ENCODE measurements at places on chromosomes 6 and 20.

GRCh38 chr6:21115111-21115510 is 478.4 kb upstream of the SOX4 start:
- DNase-seq = no peak

GRCh38 chr6:81253821-81254220 is 498.7 kb downstream of the TENT5A start:
- no peak for DNase-seq

GRCh38 chr6:24867104-24867703 is 68.5 kb upstream of the ARMH2 start:
- no peak for DNase-seq

DNA sequence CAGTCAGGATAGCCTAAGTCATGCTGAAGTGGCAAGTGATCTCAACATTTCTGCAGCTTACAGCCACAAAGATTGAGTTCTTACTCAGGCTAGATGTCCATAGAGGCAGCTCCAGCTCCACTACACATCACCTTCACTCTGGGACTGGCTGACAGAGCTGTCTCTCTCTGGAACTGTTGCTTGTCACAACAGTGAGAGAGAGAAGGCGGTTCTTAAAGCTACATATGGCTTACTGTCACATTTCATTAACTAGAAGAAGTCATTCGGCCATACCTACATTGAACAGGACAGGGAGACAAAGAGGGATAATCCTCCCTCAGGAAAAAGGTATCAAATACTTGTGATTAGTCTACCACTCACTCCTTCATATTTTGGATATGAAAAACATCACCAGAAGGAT is 914.9 kb upstream of the FLRT3 start:
- DNase-seq = no peak

GRCh38 chr20:37347347-37347823 is 1.4 kb downstream of the SRC start:
- no peak for DNase-seq

- DNase-seq = no peak
Observed at GRCh38 chr6:15374119-15374518, 128.2 kb downstream of the JARID2 start.

GRCh38 chr6:42819803-42820511 is 38.1 kb downstream of the BICRAL start:
- peak; percentile 20 for DNase-seq

GRCh38 chr20:13017883-13018535 is 9.2 kb downstream of the SPTLC3 start:
- no peak for DNase-seq

DNA sequence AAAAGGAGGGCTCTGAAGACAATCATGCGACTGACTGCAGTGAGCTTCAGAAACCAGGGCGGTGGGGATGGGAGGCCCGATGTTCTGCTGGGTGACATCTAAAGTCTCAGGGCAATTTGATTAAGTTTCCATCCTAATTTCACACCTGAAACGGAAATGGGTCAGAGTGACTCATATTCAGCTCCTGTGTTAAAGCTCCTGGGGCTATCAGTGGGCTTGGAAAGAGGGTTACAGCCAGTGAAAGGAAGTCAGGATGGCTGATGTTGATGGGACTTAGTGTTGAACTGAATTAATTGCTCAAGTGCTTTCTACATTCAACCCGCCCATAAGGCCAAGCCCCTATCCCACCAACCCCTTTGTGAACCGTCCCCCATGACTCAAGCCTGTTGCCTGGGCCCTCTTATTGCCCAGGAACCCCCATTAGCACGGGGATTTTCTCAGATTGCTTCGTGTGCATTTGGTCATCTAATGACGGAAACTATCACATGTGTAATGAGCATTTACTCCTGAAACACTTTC is 47.1 kb upstream of the TBC1D7 start:
- no peak for DNase-seq

DNA sequence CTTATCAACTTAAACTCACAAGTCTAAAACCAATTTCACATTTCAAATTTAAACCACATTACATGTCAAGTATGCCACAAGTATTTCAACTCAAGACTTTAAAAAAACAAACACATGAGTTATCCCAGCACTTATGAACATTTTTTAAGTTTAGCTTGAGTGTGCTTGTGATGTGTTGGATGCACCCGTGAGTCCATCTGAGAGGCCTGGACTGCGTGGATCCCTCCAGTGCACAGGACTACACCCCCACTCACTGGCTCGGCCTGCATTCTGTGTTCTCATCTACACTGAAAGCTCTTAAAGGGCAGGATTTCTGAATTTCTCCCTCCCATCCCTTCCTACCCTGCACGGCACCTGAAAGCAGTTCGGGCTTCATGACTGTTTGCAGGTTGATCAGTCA is 128.8 kb upstream of the CD93 start:
- DNase-seq = no peak

- no peak for DNase-seq
Observed at GRCh38 chr6:166583230-166583965, 3.1 kb downstream of the RAMACL start.

DNA sequence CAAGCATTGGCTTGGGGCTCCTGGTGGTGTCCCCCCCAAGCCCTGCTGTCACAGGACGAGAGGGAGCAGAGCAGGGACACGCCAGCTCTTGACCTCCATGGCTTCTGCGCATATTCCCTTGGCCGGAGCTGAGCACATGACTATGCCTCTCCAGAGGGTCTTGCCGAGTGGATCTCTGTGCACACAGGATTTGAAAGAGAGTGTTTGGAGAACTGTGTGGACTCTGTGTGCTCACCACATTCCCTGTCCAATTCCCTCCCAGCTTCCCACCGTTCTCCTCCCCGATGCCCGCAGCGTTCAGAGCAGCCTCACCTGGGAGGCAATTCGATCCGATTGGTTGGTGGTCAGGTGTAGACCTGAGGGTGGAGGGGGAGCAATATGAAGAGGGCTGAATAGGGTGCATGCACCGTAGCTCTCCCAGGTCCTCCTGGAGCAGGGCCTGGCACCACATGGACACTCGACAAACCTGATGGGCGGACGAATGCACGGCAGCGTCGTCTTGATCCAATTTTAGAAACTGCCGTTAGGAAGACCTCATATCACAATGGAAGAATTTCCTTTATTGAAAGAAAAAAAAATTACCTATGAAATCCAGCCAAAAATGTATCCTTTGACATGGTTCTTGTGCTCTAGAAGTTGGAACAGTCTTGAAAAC is 287.8 kb downstream of the CDH4 start:
- no peak for DNase-seq

DNA sequence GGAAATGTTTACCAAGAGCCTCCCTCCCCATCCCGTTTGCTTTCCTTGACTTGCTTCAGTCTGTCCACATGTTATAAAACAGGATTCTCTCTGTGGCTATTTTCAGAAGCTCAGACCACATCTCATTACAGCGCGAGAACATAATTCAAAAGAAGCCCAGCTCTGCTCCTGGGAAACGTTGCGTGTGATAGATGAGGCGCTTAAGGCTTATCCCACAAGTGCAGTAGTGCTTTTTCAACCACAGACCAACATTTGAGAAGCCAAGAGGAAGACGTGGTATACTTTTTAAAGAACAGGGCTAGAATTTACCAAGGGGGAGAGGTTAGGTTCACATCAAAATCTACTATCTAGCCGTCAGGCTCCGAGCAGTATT is 239.5 kb downstream of the SLC24A3 start:
- no peak for DNase-seq

DNA sequence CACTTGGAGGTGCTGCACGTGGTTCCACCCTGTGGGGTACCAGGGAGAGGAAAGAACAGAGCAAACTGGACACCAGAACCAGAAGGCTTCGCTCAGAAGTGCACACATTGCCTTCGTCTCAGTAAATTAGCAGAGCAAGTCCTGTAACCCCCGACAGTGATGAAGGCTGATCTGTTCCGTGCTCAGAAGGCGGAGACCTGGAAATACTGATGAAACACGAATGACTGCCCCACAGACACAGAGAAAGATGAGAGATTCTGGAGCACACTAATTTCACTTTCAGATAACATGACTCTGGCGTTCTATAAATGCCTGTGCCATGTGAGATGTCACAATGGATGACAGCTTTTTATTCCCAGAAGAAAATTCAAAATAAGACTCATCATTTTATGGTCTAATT is 44.2 kb upstream of the CCR6 start:
- no peak for DNase-seq

DNA sequence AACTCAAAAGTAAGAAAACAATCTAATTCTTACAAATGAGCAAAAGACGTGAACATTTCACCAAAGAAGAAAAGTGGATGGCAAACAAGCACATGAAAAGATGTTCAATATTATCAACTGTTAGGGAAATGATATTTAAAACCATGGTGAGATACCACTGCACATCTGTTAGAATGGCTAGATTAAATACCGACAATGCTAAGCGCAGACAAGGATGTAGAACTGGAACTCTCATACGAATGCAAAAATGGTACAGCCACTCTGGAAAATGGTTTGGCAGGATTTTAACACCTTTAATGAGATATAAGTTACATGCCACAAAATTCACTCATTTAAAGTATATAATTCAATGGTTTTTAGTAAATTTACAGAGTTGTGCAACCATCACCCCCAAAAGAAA is 44.6 kb upstream of the NFATC2 start:
- DNase-seq = no peak

DNA sequence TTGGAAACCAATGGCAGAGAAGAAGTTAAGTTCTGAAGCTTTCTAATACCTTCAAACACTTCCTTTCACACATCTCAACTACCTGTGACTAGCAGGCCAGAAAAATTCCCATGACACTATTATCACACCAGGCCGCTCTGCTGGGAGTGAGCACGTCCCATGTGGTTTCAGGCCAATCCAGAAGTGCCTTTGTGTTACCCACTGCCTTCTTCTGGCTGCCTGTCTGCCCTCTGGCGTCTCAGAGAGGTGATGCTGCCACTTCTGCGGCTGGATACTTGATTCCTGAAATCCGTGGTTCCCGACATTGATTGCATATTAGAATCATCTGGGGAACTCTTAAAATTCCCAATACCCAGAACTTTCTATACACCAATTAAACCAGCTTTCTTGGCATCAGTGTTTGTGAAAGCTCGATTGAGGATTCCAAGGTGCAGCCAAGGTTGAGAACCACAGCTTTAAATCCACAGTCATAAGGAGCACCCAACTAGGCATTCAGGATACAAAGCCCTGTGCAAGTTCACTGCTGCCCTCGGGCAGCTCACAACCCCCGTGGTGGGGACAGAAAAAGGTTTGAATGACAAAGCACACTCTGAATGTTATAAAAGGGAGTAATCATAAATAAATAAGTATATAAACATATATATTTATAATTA is 65.6 kb downstream of the STMND1 start:
- no peak for DNase-seq

DNA sequence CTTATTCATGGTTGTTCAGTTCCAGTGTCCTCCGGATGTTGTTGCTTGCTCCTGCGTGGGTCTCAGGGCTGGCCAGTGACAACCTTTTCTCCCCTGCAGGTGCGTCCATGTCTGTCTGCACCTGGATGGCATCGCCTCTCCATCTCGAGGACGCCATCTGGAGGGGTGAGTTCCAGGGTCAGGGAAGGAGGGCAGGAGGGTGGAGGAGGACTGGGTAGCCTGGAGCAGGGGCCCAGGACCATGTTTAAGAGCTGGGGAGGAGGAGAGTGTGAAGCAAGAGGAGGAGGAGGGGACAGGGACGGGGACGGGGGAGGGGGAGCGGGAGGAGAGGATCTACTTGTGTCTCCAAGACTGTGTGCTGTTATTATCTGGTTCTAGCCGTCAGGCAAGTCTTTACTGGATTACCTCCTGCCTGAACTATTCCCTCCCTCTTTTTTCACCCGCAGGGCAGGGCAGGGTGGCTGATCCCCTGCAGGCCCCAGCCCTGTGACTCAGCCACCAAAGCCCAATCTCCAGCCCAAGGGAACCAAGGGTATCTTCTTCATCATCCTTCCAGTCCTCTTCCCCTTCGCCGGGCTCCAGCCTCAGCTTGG is 32.2 kb upstream of the TULP1 start:
- DNase-seq = no peak

DNA sequence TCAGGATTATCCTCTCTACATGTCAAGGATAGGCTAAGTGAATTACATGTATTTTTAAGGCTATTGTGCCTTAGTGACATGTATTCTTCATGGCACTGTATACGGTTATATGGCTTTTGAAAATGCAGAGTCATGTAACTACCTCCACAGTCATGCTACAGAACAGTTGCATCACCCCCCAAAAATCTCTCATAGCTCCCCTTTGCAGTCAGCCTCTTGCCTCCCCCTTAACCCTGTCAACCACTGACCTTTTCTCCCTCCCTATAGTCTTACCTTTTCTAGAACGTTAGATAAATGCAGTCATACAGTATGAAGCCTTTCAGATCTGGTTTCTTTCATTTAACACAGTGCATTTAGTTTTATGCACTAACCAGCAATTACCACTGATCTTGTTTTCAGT is 10.3 kb upstream of the RNF24 start:
- no peak for DNase-seq

GRCh38 chr6:139156551-139156950 is 21.7 kb downstream of the HECA start:
- no peak for DNase-seq

DNA sequence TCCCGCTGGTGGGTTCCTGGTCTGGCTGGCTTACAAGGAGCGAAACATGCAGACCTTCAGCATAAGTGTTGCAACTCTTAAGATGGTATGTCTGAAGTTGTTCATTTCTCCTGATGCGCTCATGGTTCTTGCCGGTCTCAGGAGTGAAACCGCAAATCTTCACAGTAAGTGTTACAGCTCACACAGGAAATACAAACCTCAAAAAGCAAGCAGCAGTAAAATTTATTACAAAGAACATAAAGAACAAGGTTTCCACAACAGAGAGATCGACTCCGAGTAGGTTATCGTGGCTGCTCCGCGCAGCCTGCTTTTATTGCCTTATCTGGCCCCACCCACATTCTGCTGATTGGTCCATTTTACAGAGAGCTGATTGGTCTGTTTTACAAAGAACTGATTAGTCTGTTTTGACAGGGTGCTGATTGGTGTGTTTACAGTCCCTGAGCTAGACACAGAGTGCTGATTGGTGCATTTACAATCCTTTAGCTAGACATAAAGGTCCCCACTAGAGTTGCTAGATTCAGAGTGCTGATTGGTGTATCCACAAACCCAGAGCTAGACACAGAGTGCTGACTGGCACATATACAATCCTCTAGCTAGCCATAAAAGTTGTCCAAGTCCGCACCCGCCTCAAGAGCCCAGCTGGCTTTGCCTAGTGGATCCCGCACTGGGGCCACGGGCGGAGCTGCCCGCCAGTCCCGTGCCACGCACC is 39.2 kb downstream of the TRIM27 start:
- peak; percentile 84 for DNase-seq
